ENCODE measurements at places on chromosomes 12 and 14.

GRCh38 chr12:11130999-11131398 lies 3.4 kb downstream of the TAS2R30 start:
- no peak for DNase-seq

GRCh38 chr14:103801459-103801858 lies 45.9 kb downstream of the PPP1R13B start:
- DNase-seq = no peak

GRCh38 chr14:67610491-67610890 lies 9.2 kb upstream of the ARG2 start:
- DNase-seq = no peak

- no peak for DNase-seq
Measured at GRCh38 chr12:6828781-6829535, 751 bp downstream of the P3H3 start.

GRCh38 chr14:59310633-59311032 lies 122.2 kb downstream of the DAAM1 start:
- no peak for DNase-seq

- DNase-seq = no peak
Measured at GRCh38 chr14:65753061-65753460, 340.5 kb downstream of the FUT8 start.

- no peak for DNase-seq
Measured at GRCh38 chr14:61654026-61654425, 41.3 kb upstream of the HIF1A start.

- DNase-seq = no peak
Measured at GRCh38 chr12:4450551-4451112, 5.0 kb upstream of the FGF6 start.
